ENCODE measurements at places on chromosomes 11 and 22.
A peak's percentile ranks its signal among the peaks of the same experiment; 100 is the strongest.

DNA sequence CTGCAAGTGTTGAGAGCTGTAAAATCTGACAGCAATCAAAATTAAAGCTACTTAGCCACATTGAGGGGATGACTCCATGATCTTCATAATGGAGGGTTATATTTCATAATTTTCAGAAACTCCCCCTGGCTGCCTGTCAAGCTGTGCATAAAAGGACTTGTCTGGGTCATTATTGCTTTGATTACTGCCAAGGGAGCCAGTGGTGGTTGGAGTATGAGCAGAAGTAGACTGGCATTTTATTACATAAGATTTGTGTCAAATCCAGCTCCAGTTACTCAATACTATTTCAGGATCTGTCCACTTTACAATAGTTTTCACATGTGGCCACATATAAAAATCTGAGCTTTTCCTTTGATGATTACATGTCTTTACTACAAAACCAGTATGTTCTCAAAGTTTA lies 108.9 kb upstream of the SLC5A12 start:
- DNase-seq: no peak

- no peak for DNase-seq
Observed at GRCh38 chr11:33772300-33772699, 2.0 kb downstream of the FBXO3 start.

DNA sequence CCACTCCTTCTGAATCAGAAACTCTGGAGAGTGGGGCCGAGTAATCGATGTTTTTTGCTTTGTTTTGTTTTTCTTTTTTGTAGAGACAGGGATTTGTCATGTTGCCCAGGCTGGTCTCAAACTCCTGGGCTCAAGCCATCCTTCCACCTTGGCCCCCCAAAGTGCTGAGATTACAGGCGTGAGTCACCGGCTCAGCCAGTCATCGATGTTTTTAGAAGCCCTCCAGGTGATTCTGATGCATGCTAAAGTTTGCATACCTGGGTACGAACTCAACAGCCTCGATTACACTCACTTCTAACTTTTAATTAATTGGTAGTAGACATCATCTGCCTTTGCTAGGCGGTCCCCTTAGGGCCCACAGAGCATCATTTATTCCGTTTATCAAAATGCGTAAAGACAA lies 50.3 kb downstream of the C11orf71 start:
- DNase-seq: no peak

DNA sequence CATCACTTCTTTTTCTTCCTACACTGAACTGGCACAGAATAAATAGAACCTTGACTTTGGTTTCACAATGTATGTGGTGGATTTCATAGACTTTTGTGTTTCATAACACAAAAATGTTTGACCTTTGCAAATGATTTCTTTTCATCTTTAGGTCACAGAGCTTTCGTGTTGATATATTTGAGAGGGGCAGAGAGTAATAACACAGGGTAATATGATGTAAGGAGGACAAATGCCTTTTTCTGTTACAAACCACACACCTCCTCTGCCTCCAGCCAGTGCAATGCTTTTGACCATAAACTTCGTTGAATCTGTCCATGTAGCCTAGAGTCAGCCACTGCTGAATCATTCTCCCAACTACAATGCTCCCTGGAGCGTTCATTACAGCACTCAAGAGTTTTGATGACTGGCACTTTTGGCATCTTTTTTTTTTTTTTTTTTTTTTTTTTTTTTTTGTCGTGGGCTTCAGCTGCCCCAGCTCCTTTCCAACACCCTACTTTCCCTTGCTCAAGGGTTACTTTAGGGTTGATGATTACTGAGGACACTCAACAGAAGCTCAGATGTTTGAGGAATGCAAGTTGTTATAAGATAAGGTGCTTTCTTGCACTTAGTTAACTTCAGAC lies 11.4 kb upstream of the CAT start:
- no peak for DNase-seq

DNA sequence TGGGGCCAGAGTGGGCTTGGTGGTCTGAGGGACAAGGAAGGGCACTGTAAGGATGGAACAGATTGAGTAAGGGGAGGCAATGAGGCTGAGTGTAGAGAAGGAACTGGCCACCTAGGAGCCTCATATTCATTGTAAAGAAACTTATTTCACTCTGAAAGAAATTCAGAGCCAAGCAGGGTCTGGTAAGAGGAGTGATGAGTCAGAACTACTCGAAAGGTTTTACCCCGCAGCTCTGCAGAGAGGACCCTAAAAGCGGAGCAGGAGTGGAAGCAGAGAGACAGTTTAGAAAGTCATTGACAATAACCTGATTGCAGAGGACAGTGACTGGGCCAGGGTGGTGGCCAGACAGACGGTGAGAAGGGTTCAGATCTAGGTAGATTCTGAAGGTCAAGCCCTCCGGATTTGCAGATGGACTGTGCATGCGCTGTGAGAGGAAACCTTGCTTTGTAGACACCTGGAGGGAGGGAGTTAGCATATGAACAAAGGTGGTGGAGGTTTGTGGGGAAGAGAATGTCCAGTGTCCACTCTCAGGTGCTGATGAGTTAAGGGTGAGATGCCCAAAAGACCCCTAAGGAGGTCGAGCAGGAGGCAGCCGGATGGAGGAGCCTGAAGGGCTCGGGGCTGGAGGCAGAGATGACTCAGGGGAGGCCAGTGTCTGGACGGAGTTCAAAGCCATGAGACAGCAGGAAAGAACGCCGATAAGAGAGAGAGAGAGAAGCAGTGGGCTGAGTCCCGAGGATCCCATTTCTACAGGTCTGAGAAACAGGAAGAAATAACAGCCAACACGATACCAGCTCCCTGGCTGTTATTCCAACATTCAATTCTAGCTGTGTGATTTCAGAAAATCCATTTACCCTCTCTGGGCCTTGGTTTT lies 546.0 kb downstream of the BRD1 start:
- DNase-seq: no peak

DNA sequence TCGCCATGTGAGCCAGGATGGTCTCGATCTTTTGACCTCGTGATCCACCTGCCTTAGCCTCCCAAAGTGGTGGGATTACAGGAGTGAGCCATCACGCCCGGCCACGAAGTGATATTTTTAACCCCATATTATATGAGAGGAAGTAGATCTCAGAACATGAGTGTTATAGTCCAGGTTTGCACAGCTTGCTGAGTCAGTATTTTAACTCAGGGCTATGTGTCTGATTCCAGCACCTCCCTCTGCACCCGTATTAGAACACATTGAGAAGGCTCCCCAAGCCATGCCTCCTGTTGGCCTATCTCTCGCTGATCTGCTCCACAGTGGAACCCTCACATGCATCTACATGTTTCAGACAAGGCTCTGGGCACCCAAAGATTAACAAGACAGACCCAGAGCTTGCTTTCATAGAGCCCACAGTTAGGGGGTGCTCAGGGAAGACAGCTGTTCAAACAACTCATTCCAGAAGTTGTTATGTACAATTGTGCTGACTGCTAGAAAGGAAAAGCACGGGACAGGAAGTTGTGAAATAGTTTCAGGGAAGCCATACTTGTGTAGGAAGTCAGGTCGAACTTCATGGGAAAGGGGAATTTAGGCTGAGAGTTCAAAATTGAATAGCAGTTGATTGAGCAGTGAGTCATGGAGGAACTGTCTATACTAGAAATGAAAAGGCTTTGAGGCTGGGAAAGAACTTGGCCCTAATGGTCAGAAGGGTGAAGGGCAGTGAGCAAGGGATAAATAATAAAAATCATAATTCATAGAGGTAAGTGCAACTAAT lies 49.3 kb upstream of the CLPB start:
- peak; percentile 85 for DNase-seq

Data from T-helper 1 cell (primary cell).